ENCODE measurements at places on chromosomes 2 and 18.

- DNase-seq, result no peak
Observed at GRCh38 chr2:229098801-229099200, 172.3 kb downstream of the PID1 start.

GRCh38 chr2:160063271-160063670, 856 bp upstream of the PLA2R1 start:
- DNase-seq, result no peak

- no peak for DNase-seq
Observed at GRCh38 chr18:2609604-2610003, 38.2 kb downstream of the NDC80 start.

GRCh38 chr18:63586966-63587365, at the start of gene SERPINB13:
Gene SERPINB13, plus strand, starts transcription at chr18:63587343. Its CDS starts 1,325 bp downstream, at chr18:63588668.
- no peak for DNase-seq

GRCh38 chr2:60513191-60513590, 40.3 kb downstream of the BCL11A start:
- no peak for DNase-seq

- DNase-seq, result no peak
Observed at GRCh38 chr2:57891086-57891712, 155.4 kb upstream of the VRK2 start.

Data from NCI-H1092 (cell line).